ENCODE measurements at places on chromosomes 3 and 15.

DNA sequence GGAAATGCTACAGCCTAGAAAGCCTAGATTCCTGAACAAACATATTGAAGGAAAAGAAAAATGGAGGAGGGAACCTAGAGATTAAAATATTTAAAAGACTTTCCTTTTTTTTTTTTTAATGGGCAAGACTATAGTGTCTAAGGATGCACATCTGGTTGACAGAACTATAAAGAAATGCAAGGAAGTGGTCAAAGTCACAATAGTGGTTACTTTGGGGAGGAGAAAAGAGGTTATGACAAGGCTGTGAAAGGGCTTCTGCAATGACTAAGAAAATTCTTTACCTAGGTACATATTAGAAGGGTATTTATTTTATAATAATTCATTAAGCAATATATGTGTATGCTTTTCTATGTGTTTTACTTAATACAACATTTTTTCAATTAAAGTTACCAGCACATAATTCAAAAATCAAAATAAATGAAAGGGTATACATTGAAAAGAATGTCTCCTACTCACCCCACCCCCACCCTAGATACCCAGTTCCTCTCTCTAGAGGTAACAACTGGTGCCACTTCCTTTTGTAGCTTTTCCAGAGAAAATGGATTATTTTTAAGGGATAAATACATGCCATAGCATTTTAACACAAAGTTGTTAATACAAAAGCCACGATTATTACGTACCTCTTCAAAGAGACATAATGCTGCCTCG is 70.1 kb downstream of the HERC1 start:
- no peak for DNase-seq

DNA sequence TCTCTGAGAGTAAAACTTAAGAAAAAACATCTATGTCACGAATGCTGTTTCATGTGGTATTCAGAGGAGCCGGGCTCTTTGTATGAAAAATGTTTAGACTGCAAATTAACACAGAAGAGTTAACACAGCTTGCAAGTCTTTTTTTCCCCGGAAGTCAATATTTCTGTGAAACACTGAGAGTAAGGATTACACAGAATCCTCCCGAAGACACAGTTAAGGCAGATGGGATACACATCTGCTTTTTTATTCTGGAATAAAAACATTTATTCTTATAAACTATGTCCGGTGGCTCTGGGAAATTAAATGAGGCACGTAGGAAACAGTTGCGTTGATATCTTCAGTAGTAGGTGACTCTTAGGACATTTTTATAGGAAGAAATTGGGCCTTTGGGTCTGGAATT is 180.6 kb downstream of the PTPRG start:
- no peak for DNase-seq

- DNase-seq = no peak
Observed at GRCh38 chr15:50257924-50258323, 7.6 kb downstream of the HDC start.

DNA sequence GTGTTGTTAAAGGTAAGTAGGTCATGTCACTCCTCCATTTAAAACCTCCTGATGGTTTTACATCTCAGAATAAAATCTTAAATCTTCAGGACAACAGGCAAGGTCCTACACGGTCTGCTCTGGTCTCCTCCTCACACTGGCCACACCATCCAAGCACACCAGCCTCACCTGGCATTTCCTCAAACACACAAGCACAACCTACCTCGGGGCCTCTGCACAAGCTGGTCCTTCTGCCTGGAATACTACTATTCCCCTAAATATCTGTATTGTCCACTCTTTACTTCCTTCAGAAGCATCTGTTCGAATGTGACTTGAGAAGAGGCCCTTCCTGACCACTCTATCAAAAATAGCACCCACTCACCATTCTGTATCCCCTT is 1.8 kb downstream of the GORASP1 start:
- no peak for DNase-seq

GRCh38 chr3:195093731-195094130 is 177.2 kb downstream of the XXYLT1 start:
- DNase-seq = no peak

DNA sequence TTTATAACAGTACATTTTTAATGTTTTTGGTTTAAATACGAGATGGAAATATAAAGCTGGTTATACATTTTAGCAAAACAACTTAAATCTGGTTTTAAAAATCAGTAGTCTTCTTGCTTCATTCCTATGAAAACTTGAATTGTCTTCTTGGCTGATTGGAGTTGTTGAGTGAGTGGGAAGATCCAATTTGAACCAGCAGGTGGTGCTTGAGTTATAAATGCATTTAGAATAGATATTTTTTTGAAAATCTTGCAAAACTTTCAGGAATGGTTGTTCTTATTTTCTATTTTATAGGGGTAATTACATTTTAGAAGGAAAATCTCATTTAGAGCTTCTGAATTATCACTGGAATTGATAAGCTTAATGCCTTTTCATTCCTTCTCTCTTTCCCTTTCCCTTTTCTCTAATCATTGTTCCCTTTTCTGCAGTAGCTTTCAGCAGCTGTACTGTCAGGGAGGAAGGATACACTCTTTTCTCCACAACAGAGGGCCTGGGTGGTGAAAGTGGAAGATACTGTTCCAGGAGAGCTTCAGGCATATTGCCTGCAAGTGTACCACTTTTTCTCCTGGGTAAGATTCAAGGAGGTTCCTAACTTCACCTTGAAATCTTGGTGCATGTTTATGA is 335.6 kb downstream of the NLGN1 start:
- no peak for DNase-seq

- no peak for DNase-seq
Observed at GRCh38 chr3:24363242-24363641, 131.4 kb downstream of the THRB start.

GRCh38 chr3:178669022-178669601 is 132.9 kb downstream of the KCNMB2 start:
- DNase-seq = no peak

- DNase-seq = no peak
Observed at GRCh38 chr3:67642734-67643133, 11.7 kb downstream of the SUCLG2 start.
